Smooth muscle cell of the umbilical artery (primary cell): ENCODE measurements at places on chromosomes 5 and 9. TPM values are rescaled to one million over a fixed set of nuclear protein-coding genes. Genes with fewer than 3 reads are reported as not detected.

SLC6A3 gene
- total RNA-seq, result not detected in 2 replicates

TMC1 gene
- under 0.01 and 0.28 TPM in 2 replicates for total RNA-seq

IFNA17 gene
- not detected in 2 replicates for total RNA-seq

UNC5A gene
- total RNA-seq, result not detected in 2 replicates

ADAMTS6 gene
- total RNA-seq, result 86.5 and 141 TPM in 2 replicates
